T-helper 1 cell (primary cell): ENCODE measurements at places on chromosomes 6 and 20.

DNA sequence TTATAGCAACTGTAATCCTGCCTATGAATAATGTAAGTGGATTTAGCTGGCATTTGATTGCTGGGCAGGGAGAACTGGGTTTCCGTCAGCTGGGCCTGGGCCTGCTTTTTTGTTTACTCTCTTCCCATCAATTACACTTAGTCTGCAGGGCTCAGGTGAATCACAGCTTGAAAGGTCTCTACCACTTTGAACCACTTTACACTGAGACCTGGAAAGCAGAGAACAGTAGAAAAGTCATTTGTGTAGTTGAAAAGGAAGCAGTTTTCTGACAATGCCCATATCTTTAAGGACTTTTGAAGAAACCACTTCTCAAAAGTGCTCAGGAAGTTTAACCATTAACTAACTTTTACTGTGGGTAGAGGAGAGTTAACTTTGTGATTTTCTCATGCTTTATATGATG is 315.4 kb upstream of the SASH1 start:
- DNase-seq: no peak

DNA sequence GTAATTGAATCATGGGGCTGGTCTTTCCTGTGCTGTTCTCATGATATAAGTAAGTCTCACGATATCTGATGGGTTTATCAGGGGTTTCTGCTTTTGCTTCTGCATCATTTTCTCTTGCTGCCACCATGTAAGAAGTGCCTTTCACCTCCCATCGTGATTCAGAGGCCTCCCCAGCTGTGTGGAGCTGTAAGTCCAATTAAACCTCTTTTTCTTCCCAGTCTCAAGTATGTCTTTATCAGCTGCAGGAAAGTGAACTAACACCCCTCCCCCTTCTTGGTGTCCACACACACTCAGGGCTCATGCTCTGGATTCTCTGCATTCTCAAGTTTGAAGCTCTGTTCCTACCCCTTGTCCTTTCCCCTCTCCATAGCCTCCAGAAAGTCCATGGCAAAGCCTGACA is 107.1 kb downstream of the THBS2 start:
- DNase-seq: no peak

DNA sequence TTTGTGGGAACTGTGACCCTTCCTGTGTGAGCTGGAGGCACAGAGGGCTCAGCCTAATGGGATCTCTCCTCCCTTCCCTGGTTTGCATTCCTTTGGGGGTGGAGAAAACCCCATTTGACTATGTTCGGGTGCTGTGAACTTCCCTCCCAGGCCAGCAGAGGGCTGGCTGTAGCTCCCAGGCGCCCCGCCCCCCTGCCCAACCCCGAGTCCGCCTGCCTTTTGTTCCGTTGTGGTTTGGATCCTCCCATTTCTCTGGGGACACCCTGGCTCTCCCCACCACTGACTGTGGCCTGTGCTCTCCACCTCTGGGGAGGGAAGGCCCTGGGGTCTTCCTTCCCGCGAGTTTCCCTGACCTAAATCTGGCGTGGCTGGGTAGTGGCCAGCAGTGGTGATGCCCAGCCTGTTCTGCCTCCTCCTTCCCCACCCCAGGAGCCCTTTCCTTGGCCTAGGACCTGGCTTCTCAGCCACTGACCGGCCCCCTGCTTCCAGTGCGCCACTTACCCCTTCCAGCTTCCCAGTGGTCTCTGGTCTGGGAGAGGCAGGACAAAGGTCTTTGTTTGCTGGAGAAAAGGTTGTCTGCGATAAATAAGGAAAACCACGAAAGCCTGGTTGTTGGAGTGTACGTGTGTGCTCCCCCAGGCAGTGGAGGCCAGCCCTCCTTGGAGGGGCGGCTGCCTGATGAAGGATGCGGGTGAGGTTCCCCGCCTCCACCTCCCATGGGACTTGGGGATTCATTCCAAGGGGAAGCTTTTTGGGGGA is 4.9 kb downstream of the VEGFA start:
- DNase-seq: peak; percentile 68

DNA sequence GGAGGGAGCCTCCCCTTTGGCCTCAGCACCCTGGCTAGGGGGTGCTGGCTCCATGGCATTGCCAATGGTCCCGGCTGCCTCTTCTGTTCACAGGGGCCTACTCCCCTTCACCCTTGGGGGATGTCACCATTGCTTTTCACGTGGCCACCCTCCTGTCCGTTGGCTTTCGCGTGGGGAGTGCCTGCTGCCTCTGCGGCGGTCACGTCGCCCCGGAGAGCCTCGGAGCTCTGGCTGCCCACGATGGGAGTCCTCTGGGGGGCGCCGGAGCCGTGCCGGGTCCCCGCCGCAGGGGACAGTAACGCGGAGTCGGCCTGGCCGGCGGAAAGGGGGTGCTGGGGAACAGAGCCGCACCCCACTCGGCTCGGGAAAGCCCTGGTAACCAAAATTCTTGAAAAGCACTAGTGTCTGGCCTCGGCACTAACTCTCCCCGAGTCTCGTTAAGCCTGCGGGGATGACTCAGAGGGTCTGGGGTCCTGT is 661 bp upstream of the HEBP2 start:
- DNase-seq: peak; percentile 40

- no peak for DNase-seq
These were observed 27.9 kb downstream of the ADTRP start for GRCh38 chr6:11750682-11751081.

- DNase-seq: no peak
These were observed 19.9 kb downstream of the JARID2 start for GRCh38 chr6:15265787-15266186.

DNA sequence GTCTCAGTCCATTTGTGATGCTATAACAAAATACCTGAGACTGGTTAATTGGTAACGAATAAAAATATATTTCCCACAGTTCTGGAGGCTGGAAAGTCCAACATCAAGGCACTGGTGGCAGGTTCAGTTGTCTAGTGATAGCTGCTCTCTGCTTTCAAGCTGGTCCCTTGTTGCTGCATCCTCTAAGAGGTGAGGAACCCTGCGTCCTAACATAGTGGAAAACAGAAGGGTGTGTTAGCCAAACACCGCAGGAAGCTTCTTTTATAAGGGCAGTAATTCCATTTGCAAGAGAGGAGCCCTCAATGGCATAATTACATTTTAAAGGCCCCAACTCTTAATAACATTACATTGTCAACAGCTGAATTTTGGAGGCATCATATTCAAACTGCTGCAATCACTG is 372.7 kb downstream of the ADGRB3 start:
- DNase-seq: no peak

DNA sequence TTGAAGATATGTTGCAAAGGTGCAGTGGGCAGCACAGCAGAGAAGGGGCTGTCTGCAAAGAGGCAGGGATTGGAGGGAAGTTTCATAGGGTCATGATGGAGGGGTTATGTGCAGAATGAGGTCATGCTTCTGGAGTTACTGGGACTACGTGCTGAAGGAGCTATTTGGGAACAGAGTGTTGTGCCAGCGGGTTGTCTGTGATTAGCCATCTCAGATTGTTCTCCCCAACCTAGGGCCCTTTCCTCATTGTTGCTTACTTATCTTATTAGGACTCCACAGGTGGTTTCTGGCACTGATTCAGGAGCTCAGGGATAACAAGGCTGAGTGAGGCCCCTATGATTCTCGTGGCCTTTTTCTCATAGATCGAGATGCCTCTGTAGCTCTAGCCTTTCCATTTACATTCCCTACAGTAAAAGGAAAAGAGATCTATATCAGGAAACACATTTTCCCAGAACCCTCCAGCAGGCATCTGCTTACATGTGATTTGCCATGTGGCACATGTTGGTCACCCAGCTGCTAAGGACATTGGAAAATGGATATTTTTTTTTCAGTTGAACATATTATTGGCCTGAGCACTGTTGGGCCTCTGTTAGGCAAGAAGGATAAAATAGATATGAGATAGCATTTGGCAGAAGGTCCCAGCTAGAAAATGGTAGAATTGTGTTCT is 429.6 kb upstream of the PLCB4 start:
- DNase-seq: no peak

DNA sequence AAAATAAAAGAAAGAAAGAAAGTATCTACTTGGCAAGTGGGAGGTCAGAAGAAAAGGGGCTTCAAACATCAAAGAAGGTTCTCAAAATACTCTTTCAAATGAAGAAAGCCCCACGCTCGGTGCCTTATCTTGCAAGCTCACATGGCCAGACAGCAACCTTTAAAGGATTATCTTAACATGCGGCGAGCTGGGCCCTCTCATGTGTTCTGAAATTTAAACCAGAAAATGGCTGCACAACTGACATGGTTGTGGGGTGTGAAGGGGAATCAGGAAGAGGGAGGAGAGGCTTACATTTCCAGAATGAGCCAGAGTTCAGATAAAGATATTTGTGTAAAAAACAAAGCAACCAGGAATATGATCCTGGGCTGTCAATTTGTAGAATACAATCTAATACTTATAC is 363.1 kb downstream of the PRKN start:
- no peak for DNase-seq

DNA sequence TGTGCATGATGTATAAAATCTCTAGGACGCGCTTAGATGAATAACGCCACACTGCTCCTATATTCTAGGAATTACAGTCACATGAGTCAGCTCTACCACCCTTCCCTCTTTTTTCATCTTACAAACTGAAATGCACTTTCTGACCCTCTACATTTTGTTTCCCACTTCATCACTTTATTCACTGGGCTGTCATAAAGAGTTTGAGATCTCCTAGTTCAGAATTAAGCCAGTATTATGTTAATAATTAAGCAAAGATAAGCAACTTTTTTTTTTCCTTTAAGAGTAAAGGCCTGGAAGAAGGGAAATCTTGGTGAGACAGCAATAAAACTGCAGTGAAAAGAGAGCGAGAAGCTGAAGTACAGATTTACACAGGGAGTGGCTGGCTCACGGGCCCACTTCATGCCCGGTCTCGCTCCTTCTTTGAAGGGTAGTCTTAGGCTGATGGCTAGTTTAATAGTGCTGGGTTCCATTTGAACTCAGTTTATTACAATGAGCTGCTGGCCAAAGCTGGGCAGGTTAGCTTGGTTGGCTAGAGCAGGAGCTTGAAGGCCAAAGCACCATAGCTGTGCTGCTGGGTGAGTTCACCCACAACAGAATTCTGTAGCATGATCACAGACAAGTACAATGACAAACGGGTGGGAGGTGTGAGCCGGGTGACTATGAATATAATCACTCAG is 110.6 kb downstream of the MAP7 start:
- no peak for DNase-seq

DNA sequence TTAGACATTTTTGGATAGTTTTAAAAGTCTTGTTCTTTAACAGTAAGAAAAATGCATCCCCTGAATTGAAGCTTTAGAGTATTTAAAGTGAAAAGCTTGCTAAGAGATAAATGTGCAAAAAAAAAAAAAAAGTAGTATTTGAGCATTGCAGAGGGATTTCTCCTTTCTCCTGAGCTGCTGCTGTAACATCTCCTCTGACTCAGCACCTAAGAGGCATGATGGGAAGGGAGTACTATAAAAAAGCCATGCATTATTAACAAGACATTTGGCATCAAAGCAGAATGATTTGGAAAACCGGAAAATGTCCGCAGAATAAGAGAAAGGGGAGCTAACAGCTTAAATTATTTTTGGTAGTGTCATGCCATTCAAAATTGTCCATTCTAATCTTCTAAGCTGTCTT is 27.9 kb downstream of the B4GALT5 start:
- no peak for DNase-seq

DNA sequence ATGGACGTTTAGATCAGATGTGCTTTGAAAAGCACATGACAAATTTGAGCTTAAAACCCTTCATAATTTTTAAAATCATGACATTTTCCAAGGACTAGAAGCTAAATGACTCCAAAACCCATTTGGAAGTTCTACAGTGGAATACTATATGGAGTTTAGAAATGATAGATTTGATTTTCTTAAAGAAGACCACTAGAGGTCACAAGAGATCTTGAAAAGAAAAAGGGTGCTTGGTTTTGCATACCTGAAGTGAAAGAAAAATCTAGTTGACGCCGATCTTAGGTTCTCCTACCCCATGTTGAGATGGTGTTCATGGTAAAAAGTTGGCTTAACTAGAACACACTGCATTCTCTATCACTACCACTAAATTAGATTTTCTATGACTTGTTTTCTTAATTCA is 31.5 kb downstream of the CFAP61 start:
- DNase-seq: no peak

- DNase-seq: no peak
These were observed at the start of gene CRISP2 for GRCh38 chr6:49713346-49713745. Gene CRISP2 (minus strand): TSS chr6:49713543. CDS start chr6:49709196, 4,347 bp downstream.

GRCh38 chr20:32484225-32484957 is 100.7 kb downstream of the NOL4L start:
- DNase-seq: peak; percentile 19
